Thyroid gland (tissue), 4 donors: ENCODE measurements at places on chromosomes 4 and X. TPM values are rescaled to one million over a fixed set of nuclear protein-coding genes. Genes with fewer than 3 reads are reported as not detected.

TMEM271 gene
- total RNA-seq = not detected

CABS1 gene
- not detected for total RNA-seq

IKBKG gene
- total RNA-seq = 19.1 TPM

L1CAM gene
- 0.83 TPM for total RNA-seq

GLRA2 gene
- not detected for total RNA-seq

GSX2 gene
- total RNA-seq = not detected

ODAPH gene
- total RNA-seq = 0.29 TPM

SPANXD gene
- total RNA-seq = not detected

HPSE gene
- total RNA-seq = 1.6 TPM

PNMA6F gene
- not detected for total RNA-seq

EDA gene
- 27.0 TPM for total RNA-seq

TMEM35A gene
- total RNA-seq = 0.78 TPM

VGLL1 gene
- not detected for total RNA-seq

SPANXN5 gene
- not detected for total RNA-seq

DCTD gene
- total RNA-seq = 150 TPM

CYSLTR1 gene
- total RNA-seq = 3.8 TPM

MCF2 gene
- total RNA-seq = 0.40 TPM

ZBTB33 gene
- total RNA-seq = 23.5 TPM

IDS gene
- total RNA-seq = 76.8 TPM

CTBP1 gene
- total RNA-seq = 226 TPM

CENPU gene
- total RNA-seq = 1.9 TPM

AREG gene
- 0.63 TPM for total RNA-seq

CYLC1 gene
- total RNA-seq = not detected

DIAPH2 gene
- total RNA-seq = 12.5 TPM

UGT2B17 gene
- not detected for total RNA-seq

RTL9 gene
- 0.54 TPM for total RNA-seq

USP46 gene
- total RNA-seq = 13.0 TPM

UGT8 gene
- 7.8 TPM for total RNA-seq

SEC24D gene
- 56.3 TPM for total RNA-seq

TRAPPC11 gene
- 84.1 TPM for total RNA-seq

SSX2 gene
- total RNA-seq = not detected

ALB gene
- not detected for total RNA-seq

TRPC3 gene
- 0.27 TPM for total RNA-seq
